ENCODE measurements at places on chromosomes 1 and 21. TPM values are rescaled to one million over a fixed set of nuclear protein-coding genes. Genes with fewer than 3 reads are reported as not detected.

The PRDM15 gene
- 5.1 TPM for total RNA-seq

The CFHR5 gene
- not detected for total RNA-seq

The TAL1 gene
- total RNA-seq, result 1.5 TPM

The KCNJ9 gene
- total RNA-seq, result not detected

The C2CD2 gene
- 9.1 TPM for total RNA-seq

The FCRL6 gene
- not detected for total RNA-seq

The SLC37A1 gene
- total RNA-seq, result 13.6 TPM

The GPR157 gene
- 2.4 TPM for total RNA-seq

The UBL4B gene
- total RNA-seq, result not detected

The GBP1 gene
- total RNA-seq, result 19.9 TPM

The SPAG17 gene
- total RNA-seq, result under 0.01 TPM

The TNFRSF4 gene
- 1.8 TPM for total RNA-seq

The CCDC185 gene
- not detected for total RNA-seq

The SLC35D1 gene
- 7.7 TPM for total RNA-seq

The HSPA6 gene
- total RNA-seq, result 0.33 TPM

The BEND5 gene
- total RNA-seq, result 3.5 TPM

The GNAT2 gene
- 0.16 TPM for total RNA-seq

The HES2 gene
- 0.65 TPM for total RNA-seq

The PINK1 gene
- total RNA-seq, result 67.3 TPM

The TNFRSF14 gene
- 5.9 TPM for total RNA-seq

The SH2D2A gene
- total RNA-seq, result 2.3 TPM

The ZNF691 gene
- 5.4 TPM for total RNA-seq

The OR14K1 gene
- total RNA-seq, result not detected

The ADAMTS1 gene
- 28.4 TPM for total RNA-seq

The PKLR gene
- not detected for total RNA-seq

The ANGPTL1 gene
- not detected for total RNA-seq

The SGIP1 gene
- total RNA-seq, result 4.3 TPM

The AQP10 gene
- not detected for total RNA-seq

The ANGPTL3 gene
- not detected for total RNA-seq

The WNT3A gene
- total RNA-seq, result not detected

The NTMT2 gene
- total RNA-seq, result not detected

The THAP3 gene
- total RNA-seq, result 23.3 TPM

The ZNF678 gene
- total RNA-seq, result 9.3 TPM

The TDRD5 gene
- total RNA-seq, result not detected

The RXRG gene
- total RNA-seq, result not detected

The CNKSR1 gene
- total RNA-seq, result 1.5 TPM

The FALEC gene
- total RNA-seq, result 0.49 TPM

The DIO1 gene
- not detected for total RNA-seq

The UBE2G2 gene
- 38.8 TPM for total RNA-seq

The RHOC gene
- total RNA-seq, result 779 TPM

The S100A3 gene
- 5.8 TPM for total RNA-seq

The HSF2BP gene
- total RNA-seq, result 1.3 TPM

The HPCAL4 gene
- total RNA-seq, result not detected

The UTS2 gene
- not detected for total RNA-seq

The CELA3A gene
- total RNA-seq, result not detected

The TMEM269 gene
- total RNA-seq, result 0.25 TPM
